Activated naive CD4-positive, alpha-beta T cell treated with anti-CD3 and anti-CD28 coated beads, Interleukin-2, amount 50 U/mL, for 16 hours (primary cell): ENCODE measurements at places on chromosomes 13 and 19.

DNA sequence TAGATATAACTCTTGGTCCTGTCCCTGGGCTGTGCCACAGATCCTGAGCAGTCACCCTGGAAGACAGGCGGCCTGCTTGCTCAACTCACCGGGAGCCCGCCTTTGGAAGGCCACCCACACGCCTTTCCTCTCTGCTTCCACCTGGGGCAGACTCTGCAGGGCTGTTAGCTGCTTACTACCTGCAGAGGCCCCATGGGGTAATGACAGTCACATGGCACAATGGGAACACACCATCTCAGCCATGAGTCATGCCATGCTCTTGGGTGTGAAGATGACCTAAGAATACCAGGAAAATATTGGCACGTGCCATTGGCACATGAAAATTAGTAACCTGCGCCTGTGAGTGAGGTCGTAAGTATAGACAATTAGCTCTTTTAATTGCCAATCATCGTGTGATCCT, 108.6 kb downstream of the COL4A2 start:
- DNase-seq, result no peak

GRCh38 chr13:35699825-35700510, 223.5 kb upstream of the MAB21L1 start:
- DNase-seq, result no peak

- no peak for DNase-seq
These were observed 50.6 kb downstream of the MYO16 start for GRCh38 chr13:108680011-108680410.

GRCh38 chr19:35436477-35437405, 11.3 kb upstream of the FFAR2 start:
- no peak for DNase-seq
